NCI-H2227 treated with DMSO at 0.1 percent for 48 hours (cell line): ENCODE measurements at places on chromosomes 2 and 18.

- no peak for DNase-seq
Observed at GRCh38 chr2:101251844-101252407, 760 bp upstream of the CNOT11 start.

- DNase-seq: no peak
Observed at GRCh38 chr2:11822746-11823451, 76.5 kb downstream of the LPIN1 start.

DNA sequence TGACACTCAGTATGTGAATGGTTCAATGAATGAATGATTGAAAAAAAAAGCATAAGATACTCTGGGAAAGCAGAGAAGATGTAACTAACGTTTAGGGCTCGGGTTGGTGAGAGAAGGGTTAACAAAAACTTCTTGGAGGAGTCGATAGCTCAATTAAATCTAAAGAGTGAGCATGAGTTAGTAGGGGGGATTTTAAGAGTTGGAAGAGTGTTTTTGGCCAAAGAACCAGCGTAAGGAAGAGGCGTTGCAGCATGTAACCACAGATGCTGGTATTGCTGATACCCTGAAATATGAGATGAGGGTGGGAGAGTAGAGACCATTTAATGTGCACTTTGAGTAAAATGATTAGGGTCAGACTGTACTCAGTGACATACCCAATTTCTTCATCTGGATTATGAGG lies 14.5 kb downstream of the ARHGAP28 start:
- peak; percentile 25 for DNase-seq

- DNase-seq: no peak
Observed at GRCh38 chr2:77567723-77568122, 45.5 kb upstream of the LRRTM4 start.

- DNase-seq: peak; percentile 29
Observed at GRCh38 chr2:36965751-36966369, 476 bp downstream of the STRN start.

GRCh38 chr2:240876475-240877251 lies 8.0 kb downstream of the AGXT start:
- no peak for DNase-seq

DNA sequence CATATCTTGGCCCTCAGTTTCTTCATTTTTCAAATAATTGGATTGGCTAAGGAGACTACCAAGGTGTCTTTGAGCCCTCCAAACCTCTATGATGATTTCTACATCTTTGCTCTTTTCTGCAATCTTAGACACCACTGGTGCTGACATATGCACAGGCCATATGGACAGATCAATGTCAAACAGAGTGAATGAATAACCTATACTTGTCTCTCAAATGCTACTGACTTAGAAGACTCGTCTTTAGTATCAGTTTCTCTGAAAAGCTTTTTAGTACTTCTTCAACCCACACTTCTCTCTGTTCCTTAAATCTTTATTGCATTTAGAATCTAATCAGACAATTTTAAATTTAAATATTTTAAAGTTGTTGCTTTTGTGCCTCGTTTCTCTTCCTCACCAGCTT lies 258.2 kb downstream of the LTBP1 start:
- DNase-seq: no peak

DNA sequence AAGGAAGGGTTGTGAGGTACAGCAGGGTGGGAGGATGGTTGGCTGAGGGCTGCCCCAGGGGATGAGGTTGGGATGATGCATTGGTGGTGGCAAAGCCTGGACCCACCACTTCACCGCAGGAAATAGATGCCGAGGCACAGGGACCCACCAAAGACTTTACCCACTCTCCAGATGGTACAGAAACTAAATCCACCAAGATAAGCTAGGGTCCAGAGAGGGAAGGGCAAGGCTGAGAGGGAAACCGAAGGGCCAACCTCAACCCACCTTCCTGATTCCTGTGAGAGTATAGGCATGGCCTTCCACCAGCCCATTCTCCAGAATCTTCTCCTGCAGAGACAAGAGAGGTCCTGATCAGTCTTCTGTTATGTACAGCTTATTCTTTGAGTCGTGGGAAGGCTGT lies 18.1 kb downstream of the CAPN14 start:
- no peak for DNase-seq

DNA sequence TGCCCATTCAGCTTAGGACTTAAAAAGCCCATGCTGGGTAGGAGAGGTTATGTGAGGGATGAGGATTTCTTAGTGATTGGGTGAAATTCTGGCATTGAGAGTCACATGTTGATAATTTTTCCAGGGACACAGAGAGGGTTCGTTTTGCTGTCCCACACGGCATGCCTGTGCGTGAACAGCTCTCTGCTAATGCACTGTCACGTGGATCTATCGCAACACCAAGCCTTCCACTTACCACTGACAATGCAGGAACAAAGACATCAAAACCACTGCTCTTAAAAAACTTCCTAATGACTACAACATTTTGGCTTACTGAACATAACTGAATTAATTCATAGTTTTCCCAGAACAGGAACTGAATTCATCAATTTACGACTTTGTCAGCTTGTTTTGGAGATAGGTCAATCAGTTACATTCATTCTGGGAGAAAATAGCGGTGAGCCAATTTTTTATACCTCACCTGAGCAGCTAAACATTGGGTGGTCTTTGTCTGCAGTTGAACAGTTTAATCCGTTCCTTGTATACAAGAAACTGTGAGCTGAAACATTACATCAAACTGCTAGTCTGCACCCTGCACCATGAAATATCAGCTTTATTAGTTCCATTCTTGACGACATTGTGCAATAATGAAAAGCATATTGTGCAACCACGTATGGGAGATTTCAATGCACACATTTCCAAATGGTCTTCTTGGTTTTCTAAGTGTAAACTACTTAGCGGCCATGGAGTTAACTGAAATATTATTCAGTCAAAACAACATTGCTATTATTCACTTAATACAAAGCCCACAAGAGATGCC lies 127.1 kb downstream of the LPIN1 start:
- DNase-seq: no peak

DNA sequence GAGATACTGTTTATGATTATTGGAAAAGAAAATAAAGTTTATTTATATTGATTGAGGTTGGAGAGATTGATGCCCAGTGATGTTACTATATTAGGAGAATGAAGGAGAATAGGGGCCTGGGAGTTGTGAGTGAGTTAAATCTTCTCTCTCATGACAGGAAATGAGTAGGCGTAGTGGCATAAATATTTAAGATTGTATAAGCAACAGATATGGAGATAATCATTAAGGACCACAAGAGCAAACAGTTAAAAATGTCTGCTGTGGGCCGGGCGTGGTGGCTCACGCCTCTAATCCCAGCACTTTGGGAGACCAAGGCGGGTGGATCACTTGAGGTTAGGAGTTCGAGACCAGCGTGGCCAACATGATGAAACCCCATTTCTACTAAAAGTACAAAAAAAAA lies 62.7 kb downstream of the PTRHD1 start:
- DNase-seq: no peak

GRCh38 chr18:36409779-36410178 lies 112.3 kb downstream of the FHOD3 start:
- no peak for DNase-seq
